Activated CD4-positive, alpha-beta T cell treated with anti-CD3 and anti-CD28 coated beads, Interleukin-2, amount 50 U/mL, for 16 hours (primary cell): ENCODE measurements at places on chromosomes 7 and 10.

DNA sequence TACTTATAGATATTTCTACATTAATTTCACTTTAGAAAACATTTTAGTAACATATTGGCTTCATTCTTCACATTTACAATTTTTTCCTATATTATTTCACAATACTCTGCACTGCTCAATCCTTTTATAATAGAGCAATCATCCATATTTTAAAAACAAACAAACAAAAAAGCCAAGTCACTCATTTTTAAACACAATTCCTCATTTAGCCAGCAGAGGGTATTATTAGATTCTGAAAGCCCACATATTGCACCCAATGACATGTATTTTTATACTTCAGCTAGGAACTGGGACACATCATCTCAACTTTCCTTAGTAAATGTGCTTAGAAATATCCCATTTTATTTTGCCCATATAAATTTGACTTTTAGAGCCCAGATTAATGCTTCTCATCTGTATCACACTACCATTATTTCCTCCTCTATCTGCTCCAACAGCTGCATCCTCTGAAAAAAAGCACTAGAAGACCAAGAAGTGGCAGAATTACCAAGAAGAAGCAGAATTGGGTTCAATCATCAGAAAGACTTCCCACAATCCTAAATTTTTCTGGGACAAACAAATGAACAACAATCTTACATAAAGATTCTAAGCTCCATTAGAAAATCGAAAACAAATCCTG is 29.5 kb downstream of the CTNNA3 start:
- peak; percentile 26 for DNase-seq

GRCh38 chr7:2796358-2797352 is 47.5 kb downstream of the GNA12 start:
- DNase-seq = no peak

GRCh38 chr7:141609576-141609975 is 58.4 kb downstream of the AGK start:
- no peak for DNase-seq

- DNase-seq = no peak
Observed at GRCh38 chr7:107609811-107610261, 29.8 kb downstream of the BCAP29 start.

DNA sequence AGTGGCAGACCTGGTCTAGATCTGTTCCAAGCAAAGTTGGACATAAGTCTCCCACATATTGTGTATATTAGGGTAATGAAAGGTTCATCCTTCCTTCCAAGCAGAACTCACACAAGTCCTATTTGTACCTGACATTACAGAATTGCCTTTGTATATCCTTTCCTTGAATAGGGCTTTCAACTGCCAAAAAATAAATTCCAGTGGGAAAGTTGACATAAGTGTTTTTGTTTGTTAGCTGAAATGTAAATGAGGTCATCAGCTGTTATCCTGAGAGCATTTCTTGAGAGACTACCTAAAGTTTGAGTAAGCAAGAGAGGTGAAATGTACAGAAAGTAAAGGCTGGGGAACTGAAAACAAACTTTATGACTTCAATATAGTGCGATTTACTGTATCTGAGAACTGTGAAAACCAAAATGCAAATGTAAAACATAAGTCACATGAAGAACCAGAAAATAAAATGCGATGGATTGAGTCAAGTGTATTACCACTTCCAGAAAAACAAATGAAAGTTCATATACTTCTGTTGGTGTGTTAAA is 527.3 kb upstream of the SEMA3D start:
- DNase-seq = no peak

DNA sequence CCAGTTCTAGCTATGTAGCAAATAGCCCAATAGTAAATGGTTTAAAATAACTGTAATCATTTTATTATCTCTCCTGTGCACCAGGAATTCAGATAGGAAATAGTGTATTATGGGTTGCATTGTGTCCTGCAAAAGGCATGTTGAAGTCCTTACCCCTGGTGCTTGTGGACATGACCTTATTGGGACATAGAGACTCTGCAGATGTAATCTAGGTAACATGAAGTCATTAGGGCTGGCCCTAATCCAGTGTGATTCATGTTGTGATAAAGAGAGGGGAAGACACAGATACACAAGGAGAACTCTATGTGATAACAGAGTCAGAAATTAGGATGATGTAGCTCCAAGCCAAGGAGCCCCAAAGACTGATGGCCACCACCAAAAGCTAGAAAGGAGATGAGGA is 462.8 kb downstream of the GALNT17 start:
- DNase-seq = no peak

GRCh38 chr10:125064681-125065492 is 95.5 kb downstream of the CTBP2 start:
- DNase-seq = peak; percentile 83

GRCh38 chr10:128451879-128452278 is 325.7 kb upstream of the MKI67 start:
- no peak for DNase-seq

- no peak for DNase-seq
Observed at GRCh38 chr10:114995468-114996247, 57.7 kb downstream of the TRUB1 start.

DNA sequence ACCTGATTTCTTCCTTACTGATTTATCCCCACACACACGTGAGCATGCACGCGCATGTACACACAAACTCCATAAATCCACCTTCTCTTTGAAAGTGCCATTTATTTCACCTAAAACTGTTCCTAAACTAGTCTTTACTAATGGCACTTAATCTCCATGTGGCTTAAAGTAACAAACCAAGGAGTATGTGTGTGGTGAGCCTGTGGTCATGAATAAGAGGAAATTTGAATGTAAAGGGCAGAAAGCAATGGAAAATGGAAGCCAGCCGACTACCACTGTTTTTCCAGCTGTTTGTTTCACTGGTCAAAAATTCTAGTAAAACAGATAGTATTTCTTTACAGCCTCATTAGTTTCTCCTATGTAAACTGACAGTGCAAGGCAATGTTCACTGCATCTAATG is 23.8 kb downstream of the SEMA3C start:
- DNase-seq = no peak

GRCh38 chr7:155454183-155455112 is 3.5 kb upstream of the EN2 start:
- DNase-seq = no peak

DNA sequence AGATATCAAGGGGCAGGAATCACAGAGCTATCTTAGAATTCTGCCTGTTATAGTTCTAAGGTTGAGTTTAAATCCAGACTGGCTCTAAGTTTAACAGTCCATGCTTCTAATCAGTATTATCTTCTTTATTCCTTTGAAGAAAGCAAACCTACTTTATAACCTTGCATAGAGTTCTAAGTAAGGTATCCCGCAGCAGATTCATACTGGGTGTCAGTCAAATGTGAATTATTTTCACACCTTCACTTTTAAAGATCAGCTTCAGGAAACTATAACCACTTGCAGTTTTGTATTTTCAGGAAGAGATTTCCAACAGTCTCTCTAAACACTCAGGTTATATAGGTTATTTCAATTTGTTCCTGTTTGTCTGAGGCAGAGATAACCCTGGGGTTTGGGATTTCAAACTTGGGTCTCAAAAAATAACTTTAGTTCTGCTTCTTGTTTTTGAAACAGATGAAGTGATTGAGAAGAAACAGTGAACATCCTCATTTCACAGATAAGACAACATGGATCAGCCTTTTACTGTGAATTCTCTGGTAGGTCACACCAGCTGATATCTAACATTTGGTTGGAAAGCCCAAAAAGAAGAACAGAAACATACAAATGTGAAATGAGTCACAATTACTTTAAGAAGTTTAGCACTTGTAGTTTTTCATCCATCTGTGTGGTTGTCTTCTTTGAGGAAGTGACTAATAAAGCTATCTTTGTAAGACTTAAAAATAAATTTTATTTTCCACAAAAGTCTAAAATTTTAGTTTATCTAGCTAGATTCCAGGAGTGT is 21.4 kb downstream of the STAMBPL1 start:
- DNase-seq = peak; percentile 76

DNA sequence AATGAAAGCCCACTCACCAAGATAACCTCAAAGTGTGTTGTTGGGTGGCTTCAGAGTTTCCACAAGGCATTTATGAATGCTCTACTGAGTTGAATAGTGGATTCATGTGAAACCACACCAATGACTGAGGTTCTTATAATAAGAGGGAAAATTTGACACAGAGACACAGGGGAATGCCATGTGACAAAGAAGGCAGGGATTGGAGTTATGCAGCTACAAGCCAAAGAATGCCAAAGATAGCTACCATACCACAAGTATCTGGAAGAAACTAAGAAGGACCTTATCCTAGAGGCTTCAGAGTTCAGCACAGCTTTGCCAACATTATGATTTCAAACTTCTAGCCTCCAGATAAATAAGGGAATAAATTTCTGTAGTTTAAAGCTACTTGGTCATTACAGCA is 68.0 kb upstream of the PCDH15 start:
- DNase-seq = no peak

- no peak for DNase-seq
Observed at GRCh38 chr7:2373124-2373556, 18.5 kb downstream of the EIF3B start.

DNA sequence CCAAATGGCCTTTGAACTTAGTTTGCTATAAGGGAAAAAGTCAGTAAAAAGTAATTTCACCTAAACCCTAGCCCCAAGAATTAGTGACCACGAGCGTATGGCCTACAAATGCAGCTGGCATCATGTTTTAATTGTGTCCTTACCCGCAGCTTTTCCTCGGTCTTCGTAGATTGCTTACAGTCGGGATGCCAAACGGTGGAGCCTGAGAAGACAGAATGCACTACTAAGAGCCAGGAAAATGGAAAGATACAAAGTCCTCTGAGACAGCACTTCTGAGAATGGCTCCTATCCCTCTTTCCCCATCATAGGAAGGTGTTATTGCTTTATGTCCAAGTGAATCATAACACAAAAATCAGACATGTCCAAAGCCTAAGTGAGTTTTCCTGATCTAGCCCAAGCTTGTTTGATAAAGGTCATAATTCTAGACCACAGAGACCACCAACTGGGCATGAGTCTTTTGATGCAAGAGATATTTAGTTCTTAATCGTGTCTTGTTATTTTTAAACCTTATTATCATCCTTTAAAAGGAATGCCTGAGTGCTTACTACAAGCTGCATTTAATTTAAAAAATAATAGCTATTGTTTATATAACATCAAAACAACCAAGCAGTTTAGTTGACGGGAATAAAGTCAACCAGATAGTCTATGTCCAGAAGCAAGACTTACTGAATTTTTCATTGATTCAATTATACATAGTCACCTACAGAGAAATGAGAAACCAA is 83.7 kb upstream of the AFAP1L2 start:
- no peak for DNase-seq

DNA sequence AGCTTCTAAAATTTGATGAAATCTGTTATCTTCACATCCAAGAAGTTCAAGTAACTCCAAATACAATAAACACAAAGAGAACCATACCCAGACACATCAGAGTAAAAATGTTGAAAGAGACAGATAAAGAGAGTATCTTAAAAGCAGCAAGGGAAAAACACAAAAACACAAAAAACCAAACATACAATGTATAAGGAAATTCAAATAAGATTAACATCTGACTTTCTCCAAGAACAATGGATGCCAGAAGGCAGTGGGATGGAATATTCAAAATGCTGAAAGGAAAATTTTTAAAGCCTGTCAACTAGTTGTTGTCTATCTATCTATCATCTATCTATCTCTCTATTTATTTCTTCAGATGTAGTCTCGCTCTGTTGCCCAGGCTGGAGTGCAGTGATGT is 72.4 kb upstream of the MKLN1 start:
- DNase-seq = no peak

DNA sequence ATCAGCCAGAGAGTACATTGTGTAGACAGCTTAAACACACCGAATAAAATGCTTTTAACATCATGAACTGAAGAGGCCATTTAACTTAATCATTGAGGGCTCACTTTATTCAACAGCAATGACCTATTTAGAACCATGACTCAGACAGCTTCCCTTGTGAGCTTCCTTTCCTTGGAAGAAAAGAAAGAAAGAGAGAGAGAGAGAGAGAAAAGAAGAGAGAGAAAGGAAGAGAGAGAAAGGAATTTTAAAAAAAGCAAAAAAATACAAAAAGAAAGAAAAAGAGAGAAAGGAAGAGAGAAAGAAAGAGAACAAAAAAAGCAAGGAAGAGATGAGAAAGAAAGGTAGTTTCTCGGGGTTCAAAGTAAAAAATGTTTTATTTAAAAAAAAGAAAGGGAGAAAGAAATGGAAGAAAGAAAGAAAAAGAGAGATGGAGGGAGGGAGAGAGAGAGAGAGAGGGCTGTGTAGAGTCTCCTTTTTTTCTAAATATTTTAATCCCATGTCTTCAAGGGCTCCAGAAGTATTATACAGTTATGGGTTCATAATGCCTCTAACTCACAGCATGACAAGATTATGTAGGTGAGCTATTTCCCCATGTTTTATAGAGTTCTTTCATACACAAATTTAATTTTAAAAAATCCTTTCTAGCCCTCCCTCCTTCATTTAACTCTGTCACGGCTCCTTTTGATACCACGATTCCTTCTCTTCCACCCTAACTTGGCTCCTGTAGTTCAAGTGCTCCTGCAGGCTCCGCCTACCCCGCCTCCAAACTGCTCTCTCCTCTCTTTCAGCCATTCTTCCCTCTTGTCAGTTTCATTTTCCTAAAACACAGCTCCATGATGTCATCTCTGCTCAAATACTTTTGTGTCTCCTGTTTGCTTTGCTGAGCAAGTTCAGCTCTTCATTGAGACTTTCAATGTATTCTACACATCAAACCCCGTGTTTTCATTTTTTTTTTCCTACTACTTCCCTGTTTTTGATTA is 85.5 kb downstream of the PRTFDC1 start:
- peak; percentile 9 for DNase-seq

DNA sequence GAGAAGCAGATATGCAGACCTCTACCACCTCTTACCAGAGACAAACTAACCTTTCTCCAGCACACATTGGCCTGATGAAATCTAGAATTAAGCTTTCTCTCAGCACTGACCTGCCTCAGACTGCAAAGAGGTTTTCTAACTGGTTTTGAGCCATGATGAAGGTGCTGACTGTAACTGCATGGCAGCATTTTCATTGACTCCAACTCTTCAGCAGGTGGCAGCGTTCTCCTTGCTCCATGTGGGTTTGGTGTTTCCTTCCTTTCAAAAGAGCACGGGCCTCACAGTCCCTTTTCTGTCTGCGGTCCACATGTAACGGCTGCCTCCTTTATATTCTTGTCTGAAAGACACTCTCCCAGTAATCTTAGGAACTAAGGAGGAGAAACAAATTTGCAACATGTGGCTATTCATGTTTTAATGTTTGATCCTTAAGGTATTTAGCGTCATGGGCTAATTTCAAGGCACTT is 12.6 kb downstream of the KLLN start:
- peak; percentile 56 for DNase-seq

DNA sequence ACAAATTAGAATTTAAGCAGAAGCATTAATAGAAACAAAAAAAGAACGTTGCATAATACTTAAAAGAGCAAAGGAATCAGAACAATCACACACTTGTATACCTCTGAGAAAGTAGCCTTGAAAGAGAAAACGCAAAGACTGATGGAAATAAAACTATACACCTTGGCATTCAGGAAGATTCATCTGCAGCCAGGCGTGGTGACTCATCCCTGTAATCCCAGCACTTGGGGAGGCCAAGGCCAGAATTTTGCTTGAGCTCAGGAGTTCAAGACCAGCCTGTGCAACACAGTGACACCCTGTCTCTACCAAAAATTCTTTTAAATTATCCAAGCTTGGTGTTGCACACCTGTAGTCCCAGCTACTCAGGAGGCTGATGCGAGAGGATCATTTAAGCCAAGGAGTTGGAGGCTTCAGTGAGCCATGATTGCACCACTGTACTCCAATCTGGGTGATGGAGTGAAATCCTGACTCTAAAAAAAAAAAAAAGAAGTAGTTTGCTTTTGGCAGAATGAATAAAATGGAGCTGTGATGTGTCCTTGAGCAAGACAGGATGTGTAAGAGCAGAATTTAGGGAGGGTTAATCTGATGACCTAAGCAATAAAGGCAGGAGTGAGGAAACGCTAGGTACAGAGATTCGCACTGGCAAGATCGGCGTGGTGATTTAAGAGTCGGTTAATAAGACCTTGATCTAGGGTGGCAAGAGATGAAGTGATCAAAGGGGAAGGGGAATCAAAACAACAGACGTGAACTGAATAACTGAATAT is 75.8 kb upstream of the NRP1 start:
- no peak for DNase-seq
